AG20443 (cell line): ENCODE measurements at places on chromosomes 12 and 14.

GRCh38 chr14:80447392-80447791, 236.1 kb upstream of the DIO2 start:
- peak; percentile 11 for DNase-seq

GRCh38 chr14:96038920-96039632, at the start of gene C14orf132:
Gene C14orf132, plus strand, starts transcription at chr14:96039362. Its CDS starts 139 bp downstream, at chr14:96039501.
- DNase-seq = peak; percentile 95

- DNase-seq = no peak
Measured at GRCh38 chr12:69438539-69438938, 31.6 kb upstream of the FRS2 start.

- DNase-seq = peak; percentile 70
Measured at GRCh38 chr12:106123551-106124081, 15.1 kb downstream of the NUAK1 start.

DNA sequence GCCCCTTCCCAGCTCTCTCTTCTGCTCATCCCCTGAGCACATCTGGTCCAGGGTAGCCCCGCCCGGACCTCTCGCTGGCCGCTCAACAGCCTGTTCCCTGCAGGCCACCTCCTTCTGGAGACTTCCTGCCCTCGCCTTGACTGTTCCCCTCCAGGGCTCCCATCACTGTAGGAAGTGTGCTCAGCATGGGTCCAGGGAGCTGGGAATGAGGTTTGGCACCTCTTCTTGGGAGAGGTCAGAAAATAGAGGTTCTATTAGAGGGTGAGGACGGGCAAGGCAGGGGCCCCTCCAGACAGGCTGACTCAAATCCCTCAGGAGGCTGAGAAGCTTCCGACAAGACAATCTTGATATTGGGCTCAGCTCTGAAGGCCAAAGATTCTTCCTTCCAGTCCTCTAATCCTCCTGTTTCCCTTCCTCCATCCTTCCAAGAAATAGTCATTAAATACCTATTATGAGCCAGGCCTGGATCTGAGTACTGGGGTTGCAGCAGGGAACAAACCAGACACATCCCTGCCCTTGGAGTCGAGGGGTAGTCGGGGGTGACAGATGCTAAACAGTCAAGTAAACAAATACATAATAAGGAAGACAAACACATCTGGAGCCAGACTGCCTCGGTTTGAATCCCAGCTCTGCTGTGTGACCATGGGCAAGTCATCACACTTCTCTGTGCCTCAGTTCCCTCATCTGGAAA, 30.6 kb downstream of the CMKLR1 start:
- DNase-seq = no peak

GRCh38 chr14:38544776-38545175, 288.9 kb upstream of the CLEC14A start:
- no peak for DNase-seq

GRCh38 chr12:132162508-132163031, 18.3 kb downstream of the NOC4L start:
- peak; percentile 90 for DNase-seq

- DNase-seq = peak; percentile 10
Measured at GRCh38 chr12:87155621-87156020, 873.6 kb downstream of the C12orf50 start.

GRCh38 chr12:15527201-15528080, 205.1 kb downstream of the PTPRO start:
- DNase-seq = no peak
